ENCODE measurements at places on chromosomes 4 and X.

DNA sequence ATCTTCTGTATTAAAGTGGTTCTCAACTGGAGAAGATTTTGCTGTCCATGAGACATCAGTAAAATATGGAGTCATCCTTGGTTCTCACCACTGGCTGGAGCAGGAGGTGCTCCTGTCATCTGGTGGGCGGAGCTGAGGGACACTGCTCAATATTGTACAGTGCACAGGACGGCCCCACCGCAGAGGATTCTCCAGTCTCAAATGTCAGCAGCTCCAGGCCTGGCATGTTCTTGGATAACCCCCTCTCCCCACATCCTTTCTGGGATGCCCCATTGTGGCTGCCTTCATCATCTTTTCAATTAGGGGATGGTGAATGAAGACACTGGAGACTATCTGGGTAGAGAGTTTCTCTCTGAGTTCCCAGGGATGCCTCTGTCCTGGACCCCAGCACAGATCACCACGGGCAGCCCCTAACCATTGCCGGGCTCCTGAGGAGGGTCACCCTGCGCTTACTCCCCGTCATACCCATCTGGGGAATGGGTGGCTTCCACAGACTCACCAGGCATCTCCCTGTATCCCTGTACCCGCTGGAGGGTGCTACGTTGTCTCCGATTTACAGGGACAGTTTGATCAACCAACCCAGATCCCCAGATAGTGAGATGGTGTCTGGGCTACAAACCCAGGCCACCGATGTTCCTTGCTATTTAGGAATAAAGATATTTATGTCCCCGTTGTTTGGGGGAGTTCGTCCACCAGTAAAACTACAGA is 21.9 kb upstream of the P2RY8 start:
- no peak for DNase-seq

- no peak for DNase-seq
Measured at GRCh38 chrX:8341814-8342590, 122.6 kb upstream of the VCX3B start.

- DNase-seq, result peak; percentile 36
Measured at GRCh38 chr4:56976837-56977320, 527 bp downstream of the NOA1 start.

DNA sequence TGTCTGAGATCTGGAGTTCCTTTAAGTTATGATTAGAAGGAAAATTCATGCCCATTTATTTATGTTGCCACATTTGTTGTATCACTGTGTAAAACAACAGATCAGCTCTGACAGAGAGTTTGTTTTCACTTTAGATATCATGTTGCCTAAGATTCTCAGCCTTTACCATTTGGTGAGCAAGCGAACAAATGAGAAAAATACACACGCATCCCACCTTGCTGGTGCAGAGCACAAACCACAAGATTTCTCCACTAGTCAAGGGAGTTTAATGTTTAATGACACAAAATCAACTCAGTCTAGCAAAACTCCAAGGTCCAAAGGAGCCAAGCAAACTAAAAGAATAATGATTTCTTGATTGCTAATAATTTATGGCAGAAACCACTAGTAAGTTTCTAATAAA is 27.7 kb downstream of the FGF5 start:
- no peak for DNase-seq

- no peak for DNase-seq
Measured at GRCh38 chr4:146072376-146072775, 103.1 kb upstream of the LSM6 start.

- DNase-seq, result peak; percentile 75
Measured at GRCh38 chr4:109302361-109303139, at the start of gene COL25A1. Gene COL25A1 (minus strand): TSS chr4:109302658.

- DNase-seq, result no peak
Measured at GRCh38 chrX:127708155-127708554, 344.0 kb downstream of the ACTRT1 start.

DNA sequence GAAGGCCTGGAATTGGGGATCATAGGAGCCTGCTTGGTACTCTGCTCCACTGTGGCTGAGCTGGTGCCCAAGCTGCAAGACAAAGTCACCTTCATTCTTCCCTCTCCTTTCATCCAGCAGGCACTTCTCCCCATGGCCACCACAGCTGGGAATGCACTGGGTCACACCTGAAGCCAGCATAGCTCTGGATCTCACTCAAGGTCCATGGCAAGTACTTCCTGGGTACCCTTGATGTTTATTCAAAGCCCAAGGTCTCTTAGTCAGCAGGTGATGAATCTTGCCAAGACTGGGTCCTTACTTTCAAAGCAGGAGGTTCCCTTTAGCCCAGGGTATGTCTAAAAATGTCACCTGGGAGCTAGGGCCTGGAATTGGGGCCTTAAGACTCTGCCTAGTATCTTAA is 4.9 kb upstream of the SLC4A4 start:
- no peak for DNase-seq

- DNase-seq, result no peak
Measured at GRCh38 chr4:93670434-93670833, 158.1 kb upstream of the ATOH1 start.

GRCh38 chrX:109299091-109299490 is 182.8 kb downstream of the GUCY2F start:
- no peak for DNase-seq

- no peak for DNase-seq
Measured at GRCh38 chrX:73267979-73268378, 53.3 kb upstream of the NAP1L2 start.

- DNase-seq, result no peak
Measured at GRCh38 chr4:128159967-128160366, 98.9 kb downstream of the LARP1B start.

GRCh38 chr4:16007471-16008095 is 44.6 kb upstream of the FGFBP2 start:
- DNase-seq, result no peak

- DNase-seq, result no peak
Measured at GRCh38 chr4:146478009-146478408, 43.7 kb downstream of the SLC10A7 start.

GRCh38 chrX:153029875-153030274 is 26.4 kb upstream of the PNMA3 start:
- DNase-seq, result no peak

DNA sequence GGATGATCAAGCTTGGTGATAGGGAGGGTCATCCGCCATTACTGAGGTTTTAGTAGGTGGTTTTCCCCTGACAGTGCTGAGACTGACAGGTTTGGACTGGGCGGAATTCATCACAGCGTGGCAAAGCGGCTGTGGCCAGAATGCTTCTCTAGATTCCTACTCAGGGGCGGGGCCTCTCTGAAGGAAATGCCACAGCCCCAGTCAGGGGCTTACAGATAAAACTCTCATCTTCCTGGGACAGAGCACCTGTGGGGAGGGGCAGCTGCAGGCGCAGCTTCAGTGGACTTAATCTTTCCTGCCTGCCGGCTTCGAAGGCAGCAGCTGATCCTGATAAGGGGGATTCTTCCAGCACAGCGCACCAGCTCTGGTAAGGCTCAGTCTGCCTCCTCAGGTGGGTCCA is 316.7 kb downstream of the RPA4 start:
- DNase-seq, result no peak

GRCh38 chr4:153294631-153295030 is 49.9 kb upstream of the MND1 start:
- no peak for DNase-seq

- peak; percentile 99 for DNase-seq
Measured at GRCh38 chr4:83034630-83035494, at the start of gene COPS4. Gene COPS4 (plus strand): TSS chr4:83035183. CDS start chr4:83035225, 42 bp downstream.

DNA sequence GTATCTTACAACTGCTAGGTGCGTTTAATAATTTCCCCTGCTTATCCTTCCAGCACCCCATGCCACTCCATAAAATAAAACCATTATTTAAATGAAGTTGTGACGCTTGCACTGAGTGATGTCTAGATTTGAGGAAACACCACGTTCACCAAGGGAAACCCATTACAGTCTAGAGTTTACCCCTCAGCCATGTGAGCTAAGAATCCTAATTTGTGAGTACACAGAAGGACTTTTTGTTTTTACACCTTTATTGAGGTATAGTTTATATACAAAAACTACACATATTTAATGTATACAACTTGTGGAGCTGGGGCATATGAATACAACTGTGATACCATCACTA is 326.8 kb downstream of the RAPGEF2 start:
- no peak for DNase-seq

DNA sequence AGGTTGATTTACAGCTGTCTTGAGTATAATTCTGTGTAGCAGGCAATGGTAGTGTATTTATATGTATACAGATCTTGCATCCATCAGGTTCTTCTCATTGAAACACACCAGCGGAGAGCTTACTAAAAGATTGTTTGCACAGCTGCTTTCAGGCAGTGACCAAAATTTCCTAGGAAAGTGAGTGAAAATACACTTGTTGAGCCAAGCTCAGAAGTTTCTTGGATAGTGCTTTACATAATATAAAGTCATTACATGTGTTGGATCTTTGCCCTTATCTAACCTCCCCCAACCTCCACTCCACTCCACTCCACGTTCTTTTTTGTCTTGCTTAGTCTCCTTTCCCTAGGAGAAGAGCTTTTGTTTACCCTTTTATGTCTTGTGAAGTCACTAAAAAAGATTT is 34.1 kb downstream of the CNKSR2 start:
- peak; percentile 33 for DNase-seq

- DNase-seq, result no peak
Measured at GRCh38 chrX:98405376-98405775, 1521.7 kb downstream of the RPA4 start.

GRCh38 chr4:119835613-119835910 is 207.0 kb upstream of the PDE5A start:
- DNase-seq, result no peak

DNA sequence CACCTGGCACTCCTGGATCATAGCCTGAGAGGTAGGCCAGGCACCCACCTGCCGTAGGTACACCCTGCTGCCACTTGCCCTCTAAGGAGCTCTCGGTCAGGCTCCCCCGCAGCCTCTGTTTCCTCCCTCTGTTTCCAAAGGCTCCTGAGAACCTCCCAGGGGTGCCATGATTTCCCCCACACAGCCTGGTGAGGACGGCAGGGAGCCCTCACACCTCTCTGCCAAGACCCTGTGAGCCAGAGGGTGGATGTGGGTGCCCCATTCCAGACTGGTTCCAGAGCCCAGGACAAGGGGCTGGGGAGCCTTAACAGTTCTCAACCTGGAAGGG is 1.6 kb upstream of the ABLIM2 start:
- DNase-seq, result no peak

DNA sequence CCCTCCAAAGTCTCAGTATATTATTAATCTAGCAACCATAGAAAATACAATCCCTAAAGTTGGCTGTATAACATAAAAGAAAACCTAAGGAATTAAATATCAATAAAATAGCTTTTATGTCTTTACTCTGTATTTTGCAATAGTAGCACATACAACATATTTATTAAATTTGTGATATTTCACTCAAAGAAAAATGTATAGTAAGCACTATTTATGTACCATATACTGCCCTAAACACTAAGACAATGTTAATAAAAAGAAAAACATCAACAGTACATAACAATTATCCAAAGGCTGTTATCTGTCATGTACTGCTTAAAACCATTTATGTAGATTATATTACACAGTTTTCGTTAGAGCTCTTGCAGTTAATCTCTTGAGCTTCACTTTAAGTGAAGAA is 834.5 kb upstream of the INTU start:
- no peak for DNase-seq

GRCh38 chrX:13472975-13473374 is 96.4 kb upstream of the EGFL6 start:
- DNase-seq, result no peak

- no peak for DNase-seq
Measured at GRCh38 chr4:8463811-8464210, 23.2 kb downstream of the TRMT44 start.

GRCh38 chrX:15874672-15875071 is 20.1 kb upstream of the AP1S2 start:
- no peak for DNase-seq

DNA sequence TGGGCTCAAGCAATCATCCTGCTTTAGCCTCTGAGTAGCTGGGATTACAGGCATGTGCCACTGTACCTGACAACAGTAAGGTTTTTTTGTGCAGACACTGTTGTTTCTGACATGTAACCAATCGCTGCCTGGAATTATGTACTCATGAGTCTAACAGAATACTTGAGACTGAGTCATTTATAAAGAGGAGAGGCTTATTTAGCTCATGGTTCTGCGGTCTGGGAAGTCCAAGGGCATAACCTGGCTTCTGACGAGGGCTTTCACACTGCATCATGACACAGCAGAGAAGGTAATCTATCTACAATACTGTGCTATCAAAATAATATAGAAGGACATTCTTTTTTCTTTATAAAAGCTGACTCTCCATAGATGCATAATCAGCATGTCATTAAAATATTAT is 115.5 kb upstream of the STOX2 start:
- DNase-seq, result no peak

DNA sequence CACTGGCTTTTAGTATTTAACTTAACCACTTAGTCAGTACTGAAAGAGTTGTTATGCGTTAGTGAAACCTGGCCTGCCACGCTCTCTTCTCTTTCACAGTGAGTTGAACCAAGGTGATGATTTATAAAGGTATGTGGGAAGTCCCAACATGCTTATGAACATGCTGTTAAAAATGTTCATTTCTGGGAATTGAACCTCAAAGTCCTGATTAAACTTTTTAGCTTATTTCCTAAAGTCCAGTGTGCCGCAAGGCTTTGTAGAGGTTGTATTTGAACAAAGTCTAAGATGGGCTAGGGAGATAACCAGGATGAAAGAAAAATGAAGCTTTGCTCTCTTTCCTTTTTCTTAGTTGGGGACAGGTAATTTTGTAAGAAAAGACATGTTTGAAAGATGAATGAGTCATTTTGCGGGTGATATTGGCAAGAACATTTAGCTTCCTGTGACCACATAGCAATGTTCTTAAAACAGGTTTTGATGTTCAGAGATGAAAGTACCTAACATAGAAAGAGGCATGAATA is 270.3 kb downstream of the DTHD1 start:
- no peak for DNase-seq

- DNase-seq, result no peak
Measured at GRCh38 chr4:141339966-141340365, 119.3 kb downstream of the ZNF330 start.

- DNase-seq, result no peak
Measured at GRCh38 chr4:77155631-77156452, 1.2 kb upstream of the CCNG2 start.

GRCh38 chr4:105361053-105361452 is 112.8 kb downstream of the PPA2 start:
- DNase-seq, result no peak

- no peak for DNase-seq
Measured at GRCh38 chr4:62429297-62429696, 1229.2 kb downstream of the ADGRL3 start.

GRCh38 chr4:13331827-13332226 is 152.3 kb downstream of the RAB28 start:
- no peak for DNase-seq

- DNase-seq, result no peak
Measured at GRCh38 chrX:8306291-8306925, 135.3 kb upstream of the VCX2 start.

DNA sequence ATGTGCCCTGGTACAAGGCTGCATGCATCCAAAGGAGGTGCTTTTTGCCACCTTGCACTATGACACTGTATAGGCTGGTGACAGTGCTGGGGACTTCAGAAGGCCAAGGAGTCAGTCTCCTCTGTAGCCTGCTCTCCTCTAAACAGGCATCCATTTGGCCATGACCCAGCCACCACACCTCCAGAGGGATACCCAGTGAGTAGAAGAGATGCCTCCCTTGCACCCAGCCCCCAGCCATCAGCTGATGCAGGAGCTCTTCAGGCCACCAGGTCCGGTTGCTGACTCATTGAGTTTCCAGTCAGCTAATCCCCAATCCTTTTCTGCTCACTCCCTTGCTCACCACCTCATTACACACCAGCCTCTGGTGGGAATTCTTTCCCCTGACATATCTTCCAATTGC is 99.8 kb downstream of the PJA1 start:
- no peak for DNase-seq

- no peak for DNase-seq
Measured at GRCh38 chrX:39681885-39682284, 415.9 kb downstream of the BCOR start.

GRCh38 chrX:39808471-39808917 is 289.3 kb downstream of the BCOR start:
- DNase-seq, result peak; percentile 47
